Activated CD4-positive, alpha-beta T cell treated with anti-CD3 and anti-CD28 coated beads, Interleukin-2, amount 50 U/mL, for 1 hour (primary cell): ENCODE measurements at places on chromosomes 7 and 10.

GRCh38 chr7:142488842-142489241, 231.0 kb upstream of the PRSS58 start:
- DNase-seq, result no peak

- DNase-seq, result no peak
These were observed 14.3 kb downstream of the CPA1 start for GRCh38 chr7:130394421-130395195.

DNA sequence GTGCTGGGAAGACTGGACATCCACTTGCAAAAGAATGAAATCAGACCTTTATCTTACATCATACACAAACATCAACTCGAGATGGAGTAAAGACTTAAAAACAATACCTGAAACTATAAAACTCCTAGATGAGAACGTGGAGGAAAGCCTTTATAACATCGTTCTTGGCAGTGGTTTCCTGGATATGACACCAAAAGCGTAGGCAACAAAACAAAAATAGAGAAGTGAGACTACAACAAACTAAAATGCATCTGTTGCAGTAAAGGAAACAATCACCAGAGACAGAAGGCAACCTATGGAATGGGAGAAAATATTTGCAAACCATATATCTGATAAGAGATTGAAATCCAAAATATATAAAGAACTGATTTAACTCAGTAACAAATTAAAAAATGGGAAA, 33.3 kb downstream of the CC2D2B start:
- no peak for DNase-seq

GRCh38 chr10:47279276-47279675, 20.7 kb upstream of the GDF10 start:
- DNase-seq, result no peak

DNA sequence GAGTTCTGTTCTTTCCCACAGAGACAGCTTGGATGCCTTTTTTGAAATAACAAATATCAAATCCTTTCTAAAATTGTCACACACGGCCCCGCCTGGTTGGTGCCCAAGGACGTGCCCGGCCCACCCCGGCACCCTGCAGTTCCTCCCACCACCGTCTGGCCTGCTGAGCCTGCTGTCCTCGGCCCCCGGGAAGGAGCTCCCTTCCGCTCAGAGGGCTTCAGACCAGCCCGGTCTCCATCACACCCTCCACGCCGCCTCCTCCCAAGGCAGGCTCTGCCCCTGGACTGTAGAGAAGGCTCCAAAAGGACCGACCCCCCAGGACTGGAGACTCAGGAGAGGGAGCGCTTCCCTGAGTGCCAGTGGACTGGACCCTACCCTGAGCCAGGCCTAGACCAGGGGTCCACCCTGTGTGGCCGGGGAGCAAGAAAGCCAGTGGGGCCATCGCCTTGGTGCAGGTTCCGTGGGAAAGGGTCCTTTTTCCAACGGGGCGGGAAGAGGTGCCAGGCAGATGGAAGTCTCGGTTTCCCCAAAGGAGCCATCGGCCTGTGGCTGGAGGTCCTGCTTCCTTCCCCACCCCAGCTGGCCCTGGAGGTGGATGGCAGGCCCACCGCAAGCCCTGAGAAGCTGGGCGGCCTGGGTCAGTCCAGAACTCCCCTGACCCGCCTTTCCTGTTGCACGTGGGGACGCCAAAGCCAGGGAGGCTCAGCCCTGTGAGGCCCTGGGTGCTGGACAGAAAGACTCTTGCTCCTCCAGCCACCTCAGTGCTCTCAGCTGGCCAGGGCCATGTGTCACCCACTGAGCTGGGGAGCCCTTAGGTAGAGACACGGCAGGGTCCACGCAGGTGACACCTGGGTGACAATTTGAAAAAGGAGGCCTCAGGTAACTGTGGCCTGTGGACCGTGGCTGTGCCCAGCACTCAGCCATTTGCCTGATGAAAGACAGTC, 69.8 kb downstream of the PWWP2B start:
- DNase-seq, result no peak

- DNase-seq, result no peak
These were observed 11.2 kb upstream of the THSD7A start for GRCh38 chr7:11843113-11843765.

- DNase-seq, result no peak
These were observed 1245.5 kb downstream of the GATA3 start for GRCh38 chr10:9299966-9300365.

- no peak for DNase-seq
These were observed 545 bp downstream of the GIGYF1 start for GRCh38 chr7:100693312-100694097.

GRCh38 chr7:36620166-36620708, 104.1 kb downstream of the AOAH start:
- DNase-seq, result no peak

DNA sequence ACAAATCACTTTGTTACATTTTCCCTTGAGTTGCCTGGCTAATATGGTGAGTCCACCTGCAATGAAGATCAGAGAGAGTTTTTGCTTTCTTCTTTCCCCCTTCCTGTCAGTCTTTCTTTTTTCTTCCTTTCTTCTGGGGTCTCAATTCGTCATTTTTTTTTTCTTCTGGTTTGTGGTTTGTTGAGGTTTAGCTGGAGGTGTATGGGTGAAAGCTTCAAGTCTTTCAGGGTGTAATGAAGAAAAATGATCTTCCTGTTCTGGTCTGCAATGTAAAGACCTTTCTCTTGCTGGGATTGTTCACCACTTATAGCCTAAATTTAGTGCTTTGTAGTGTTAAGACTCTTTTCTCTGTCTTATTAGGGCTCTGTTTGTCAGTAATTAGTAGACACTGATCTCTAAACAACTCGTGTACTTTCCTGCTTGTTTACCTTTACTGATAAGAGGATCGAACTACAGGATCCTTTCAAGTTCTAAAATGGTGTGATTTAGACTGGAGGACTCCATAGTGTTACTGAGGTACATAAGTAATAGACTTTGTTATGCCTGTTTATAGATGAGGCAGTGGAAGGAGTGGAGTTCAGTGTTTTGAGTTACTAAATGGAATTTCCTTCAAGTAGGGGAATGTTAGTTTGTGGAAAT, 129.1 kb downstream of the SUGCT start:
- DNase-seq, result no peak

DNA sequence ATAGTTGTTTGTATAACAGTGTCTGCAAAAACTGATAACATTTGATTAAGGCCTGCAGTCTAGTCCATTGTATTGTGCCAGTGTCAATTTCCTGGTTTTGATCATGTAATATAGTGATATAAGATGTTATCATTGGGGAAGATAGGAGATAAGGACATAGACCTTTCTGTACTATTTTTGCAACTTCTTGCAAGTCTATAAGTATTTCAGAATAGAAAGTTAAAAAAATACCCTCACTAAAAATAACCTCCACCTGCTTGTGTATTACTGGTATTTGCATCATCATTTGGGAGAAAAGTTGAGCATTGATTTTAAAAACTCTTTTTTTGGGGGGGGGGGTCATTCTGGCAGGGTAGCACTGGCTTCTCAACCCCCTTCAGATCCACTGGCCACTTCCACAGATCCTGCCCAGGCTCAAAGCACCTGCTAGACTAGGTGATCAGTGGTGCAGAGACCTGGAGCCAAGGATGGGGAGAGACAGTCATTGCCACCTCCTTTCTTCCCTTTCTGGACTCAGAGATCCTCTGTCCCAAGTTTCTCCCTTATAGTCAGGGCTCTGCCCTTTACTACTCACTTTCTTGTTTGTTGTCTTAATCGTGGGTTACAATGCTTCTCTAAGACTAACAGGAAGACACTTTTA, 103.0 kb downstream of the RBM20 start:
- no peak for DNase-seq

- no peak for DNase-seq
These were observed 73.3 kb downstream of the WIPF3 start for GRCh38 chr7:29879609-29880008.

GRCh38 chr7:7922684-7923385, 45.8 kb upstream of the GLCCI1 start:
- DNase-seq, result no peak

- no peak for DNase-seq
These were observed 18.5 kb downstream of the PRKCQ start for GRCh38 chr10:6561552-6561951.

DNA sequence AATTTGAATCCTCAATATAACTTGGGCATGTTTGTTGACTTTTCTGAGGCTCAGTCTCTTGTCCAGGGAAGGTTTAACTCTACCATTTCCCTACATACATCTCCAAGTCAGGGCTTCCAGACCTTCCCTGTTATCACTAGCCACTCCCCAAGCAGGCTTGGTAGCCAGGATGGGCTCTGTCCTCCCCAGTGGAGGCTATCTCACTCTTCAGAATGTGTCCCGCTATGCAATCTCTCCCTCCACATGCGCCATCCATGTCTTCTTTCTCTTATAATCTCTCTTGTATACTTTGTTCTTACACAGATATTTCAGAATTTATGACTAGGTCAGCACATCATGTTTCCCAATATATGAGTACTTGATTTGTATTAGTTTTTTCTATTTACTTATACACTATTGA, 310.4 kb downstream of the HGF start:
- DNase-seq, result no peak

DNA sequence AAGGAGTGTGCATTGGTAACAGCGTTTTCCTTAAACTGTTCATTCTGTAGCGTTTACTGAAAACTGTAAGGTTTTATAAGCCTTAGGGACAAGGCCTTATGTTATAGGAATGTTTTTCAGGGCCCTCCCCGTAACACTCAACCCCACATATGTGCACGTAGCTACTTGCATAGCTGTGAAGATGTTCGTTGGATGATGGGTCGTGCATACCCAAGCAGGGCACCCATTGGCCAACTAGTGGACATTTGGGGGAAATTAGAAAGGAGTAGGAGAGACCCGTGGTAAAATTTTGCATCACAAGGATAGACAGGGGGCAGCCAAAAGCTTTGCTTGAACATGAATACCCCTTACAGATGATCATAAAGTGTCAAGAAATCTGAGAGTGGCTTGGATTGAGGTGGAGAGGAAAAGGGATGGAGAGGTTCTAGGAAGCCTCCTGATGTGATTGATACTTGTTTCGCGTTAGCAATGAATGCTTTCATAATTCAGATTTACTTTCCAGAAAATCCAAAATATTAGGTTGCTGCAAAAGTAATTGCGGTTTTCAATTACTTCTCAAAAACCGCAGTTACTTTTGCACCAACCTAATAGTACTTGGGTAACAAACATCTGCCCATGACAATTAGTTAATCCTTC, 878 bp downstream of the SEC61A2 start:
- peak; percentile 17 for DNase-seq

GRCh38 chr10:4034907-4035598, 250.0 kb upstream of the KLF6 start:
- DNase-seq, result peak; percentile 11

GRCh38 chr7:104414216-104414615, 85.8 kb downstream of the LHFPL3 start:
- no peak for DNase-seq

- DNase-seq, result no peak
These were observed 89.5 kb downstream of the ELMO1 start for GRCh38 chr7:37359180-37359579.
